Stimulated activated CD4-positive, alpha-beta T cell treated with anti-CD3 and anti-CD28 coated beads, Interleukin-1b, Interleukin-23, amount 100 ng/mL, for 4 hours (primary cell): ENCODE measurements at places on chromosomes 3 and 15.

DNA sequence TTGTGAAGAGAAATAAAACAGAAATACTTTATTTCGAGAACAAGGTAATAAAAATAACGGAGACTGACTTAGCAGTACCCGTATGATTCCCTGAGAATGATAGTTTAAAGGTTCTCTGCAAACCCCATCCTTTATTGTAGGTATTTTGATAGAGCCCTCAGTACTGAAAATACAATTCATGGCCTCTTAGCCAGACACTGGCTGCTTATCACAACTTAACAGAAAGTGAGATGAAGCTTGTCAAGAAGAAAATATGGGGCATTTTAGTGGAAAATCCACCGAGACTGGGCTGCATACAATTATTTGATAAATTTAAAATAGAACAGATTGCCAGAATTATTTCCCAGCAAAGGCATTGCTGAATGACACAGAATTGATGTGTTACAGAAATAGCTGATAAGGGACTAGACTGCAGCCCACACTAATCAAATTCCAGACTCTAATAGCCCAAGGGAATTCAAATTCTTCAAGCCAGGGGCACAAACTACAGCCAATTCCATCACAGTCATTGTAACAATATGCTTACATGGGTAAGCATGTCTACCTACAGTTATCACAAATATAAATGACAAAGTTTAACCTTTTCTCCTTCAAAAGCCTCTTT, 521.9 kb downstream of the PLOD2 start:
- no peak for DNase-seq

GRCh38 chr3:186965141-186965879, 35.0 kb downstream of the ST6GAL1 start:
- no peak for DNase-seq

GRCh38 chr3:184172681-184173373, 1.8 kb upstream of the AP2M1 start:
- no peak for DNase-seq

DNA sequence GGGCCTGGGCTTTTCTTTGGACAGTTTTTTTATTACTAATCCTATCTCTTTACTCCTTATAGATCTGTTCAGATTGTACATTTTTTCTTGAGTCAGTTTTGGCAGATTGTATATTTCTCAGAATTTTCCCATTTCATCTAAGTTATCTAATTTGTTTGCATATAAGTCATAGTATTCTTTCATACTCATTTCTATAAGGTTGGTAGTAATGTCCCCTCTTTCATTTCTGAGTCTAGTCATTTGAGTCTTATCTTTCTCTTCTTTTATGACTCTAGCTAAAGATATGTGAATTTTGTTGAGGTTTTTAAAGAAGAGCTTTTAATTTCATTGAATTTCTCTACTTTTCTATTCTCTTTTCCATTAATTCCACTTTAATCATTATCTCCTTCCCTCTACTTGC, 27.2 kb downstream of the TRPM1 start:
- DNase-seq, result no peak

- DNase-seq, result no peak
Observed at GRCh38 chr15:56693761-56694160, 39.5 kb downstream of the ZNF280D start.

DNA sequence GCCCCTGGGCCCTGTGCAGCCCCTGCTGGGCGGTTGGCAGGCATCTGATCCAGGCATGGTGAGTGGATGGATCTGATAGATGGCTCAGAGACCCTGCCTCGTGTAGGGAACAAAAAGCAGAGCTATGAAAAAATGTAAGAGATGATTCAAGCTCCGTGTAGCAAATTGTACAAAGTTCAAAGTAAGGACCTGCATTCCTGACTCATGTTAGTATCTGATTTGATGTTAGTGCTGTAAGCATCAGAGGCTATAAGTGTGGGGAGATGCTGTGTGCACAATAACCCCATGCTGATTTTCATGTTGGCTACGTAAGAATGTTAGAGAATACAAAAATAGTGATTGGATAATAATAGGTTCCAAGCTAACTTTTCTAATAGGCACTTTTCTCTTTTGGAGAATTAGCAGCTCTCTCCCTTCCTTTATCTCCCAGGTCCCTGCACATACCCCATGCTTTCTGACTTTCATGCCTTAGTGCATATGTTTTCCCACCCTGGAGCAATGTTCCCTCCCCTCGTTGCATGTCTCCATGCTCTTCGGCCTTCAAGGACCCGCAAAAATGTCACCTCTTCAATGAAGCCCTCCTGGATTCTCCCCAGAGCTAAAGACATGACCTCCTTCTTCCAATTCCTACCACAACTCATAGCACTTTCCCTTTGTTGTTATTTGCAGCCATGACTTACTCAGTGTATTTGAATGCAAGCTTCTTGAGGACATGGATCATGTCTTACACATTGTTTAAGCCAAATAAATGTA, 1.6 kb downstream of the CCR9 start:
- no peak for DNase-seq

DNA sequence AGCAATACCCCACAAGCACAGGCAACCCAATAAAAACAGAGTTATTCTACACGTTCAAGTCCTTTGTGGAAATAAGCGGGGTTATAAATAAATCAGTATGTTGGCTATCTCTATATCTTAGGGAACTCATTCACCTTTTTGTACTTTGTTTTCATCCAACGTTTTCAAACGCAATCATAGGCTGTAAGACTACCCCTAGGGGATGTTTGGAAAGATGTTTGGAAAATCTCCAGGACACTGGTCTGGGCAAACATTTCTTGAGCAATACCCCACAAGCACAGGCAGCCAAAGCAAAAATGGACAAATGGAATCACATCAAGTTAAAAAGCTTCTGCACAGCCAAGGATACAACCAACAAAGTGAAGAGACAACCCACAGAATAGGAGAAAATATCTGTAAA, 70.1 kb downstream of the CLDN11 start:
- no peak for DNase-seq

GRCh38 chr15:25649390-25649789, 210.6 kb upstream of the UBE3A start:
- DNase-seq, result no peak

GRCh38 chr3:117084277-117084676, 374.7 kb downstream of the TUSC7 start:
- DNase-seq, result no peak

DNA sequence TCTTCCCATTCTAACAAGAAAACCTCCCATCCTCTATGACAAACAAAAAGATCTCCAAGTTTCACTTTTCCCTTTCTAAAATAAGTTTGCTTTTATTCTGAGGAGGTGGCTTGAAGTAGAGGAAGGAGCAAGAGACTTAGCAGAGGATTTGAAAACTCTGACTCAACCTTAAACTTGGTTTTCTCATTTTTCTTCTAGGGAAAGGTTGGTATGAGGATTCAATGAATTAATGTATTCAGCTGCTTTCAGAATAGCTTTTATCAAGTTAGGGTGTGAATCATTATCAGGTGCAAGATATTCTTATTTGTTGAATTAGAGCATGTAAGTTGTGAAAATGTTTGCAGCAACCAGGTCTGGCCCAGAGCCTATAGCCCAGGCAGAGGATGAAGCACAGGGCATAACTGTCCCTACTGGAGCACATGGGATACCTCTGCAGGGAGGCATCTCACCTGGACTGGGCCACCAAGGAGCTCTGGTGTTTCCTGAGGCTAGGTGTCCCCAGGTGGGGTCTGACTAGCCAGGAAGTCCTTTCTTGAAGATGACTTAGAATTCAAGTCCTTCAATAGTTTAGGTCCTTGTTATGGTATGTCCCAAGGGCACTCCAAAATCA, 42.3 kb downstream of the SATB1 start:
- no peak for DNase-seq

- no peak for DNase-seq
Observed at GRCh38 chr3:127467391-127467790, 123.1 kb downstream of the TPRA1 start.

DNA sequence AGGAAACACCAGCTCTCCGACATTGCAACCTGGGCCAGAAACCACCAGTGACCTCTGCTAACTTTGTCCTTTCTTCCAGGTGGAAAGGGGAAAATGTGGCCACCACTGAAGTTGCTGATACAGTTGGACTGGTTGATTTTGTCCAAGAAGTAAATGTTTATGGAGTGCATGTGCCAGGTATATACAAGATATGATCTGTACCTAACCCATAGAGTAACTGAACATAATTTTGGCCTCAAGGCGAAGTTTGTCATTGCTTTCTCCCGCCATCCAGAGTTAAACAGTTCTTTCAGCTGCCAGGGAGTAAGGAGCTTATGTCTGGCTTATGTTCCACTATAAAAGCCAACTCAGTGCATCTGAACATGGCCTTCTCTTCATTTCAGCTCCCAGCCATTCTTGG, 36.7 kb downstream of the HDC start:
- no peak for DNase-seq

DNA sequence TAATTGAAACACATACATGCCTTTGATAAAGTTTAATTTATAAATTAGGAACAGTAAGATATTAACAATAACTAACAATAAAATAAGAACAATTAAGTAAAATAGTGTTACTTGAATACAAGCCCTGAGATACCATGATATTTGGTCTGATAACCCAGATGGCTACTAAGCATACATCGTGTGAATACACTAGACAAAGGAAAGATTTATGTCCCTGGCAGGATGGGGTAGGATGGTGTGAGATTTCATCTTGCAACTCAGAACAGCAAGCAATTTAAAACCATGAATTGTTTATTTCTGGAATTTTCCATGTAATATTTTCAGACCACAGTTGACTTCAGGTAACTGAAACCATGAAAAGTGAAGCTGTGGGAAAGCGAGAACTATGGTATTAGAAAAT, 169.5 kb downstream of the DIPK2A start:
- DNase-seq, result no peak

DNA sequence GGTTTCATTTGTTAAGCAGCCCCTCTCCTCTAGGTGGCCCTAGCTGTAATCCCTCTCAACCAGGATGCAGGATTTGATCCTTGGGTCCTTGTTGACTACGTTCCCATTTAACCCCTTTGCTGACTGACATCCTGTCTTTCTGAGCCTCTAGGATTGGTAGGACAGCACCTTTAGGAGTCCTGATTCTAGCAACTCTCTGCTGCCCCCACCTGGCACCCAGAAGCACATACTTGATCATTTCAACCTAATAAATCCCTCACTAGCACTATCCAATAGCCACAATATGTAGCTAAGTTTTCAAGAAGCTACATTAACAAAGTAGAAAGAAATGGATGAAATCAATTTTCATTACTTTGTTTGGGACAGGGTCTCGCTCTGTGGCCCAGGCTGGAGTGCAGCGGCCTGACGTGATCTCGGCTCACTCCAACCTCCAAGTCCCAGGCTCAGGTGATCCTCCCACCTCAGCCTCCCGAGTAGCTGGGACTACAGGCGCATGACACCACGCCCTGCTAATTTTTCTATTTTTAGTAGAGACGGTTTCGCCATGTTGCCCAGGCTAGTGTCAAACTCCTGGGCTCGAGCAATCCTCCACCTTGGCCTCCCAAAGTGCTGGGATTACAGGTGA, 28.3 kb downstream of the RSL24D1 start:
- DNase-seq, result peak; percentile 23

DNA sequence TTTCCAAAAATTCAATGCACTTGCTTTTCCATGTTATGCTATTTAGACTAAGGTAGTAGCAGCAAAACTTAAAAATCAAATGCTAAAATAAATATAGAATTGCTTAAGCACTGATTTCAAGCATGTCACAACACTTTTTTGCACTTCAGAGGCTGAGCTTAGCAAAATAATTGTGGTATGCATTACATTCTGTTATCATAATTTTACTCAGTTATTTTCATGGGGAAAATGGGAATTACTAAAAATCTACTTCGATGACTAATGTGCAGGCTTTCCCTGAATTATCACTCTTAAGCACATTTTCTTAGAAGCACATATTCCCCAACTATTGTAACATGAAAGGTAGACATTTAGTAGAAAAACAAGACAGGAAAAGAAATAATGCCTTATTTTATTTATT, 322.4 kb upstream of the CBLB start:
- no peak for DNase-seq
